ENCODE measurements at places on chromosomes 1 and 21. TPM values are rescaled to one million over a fixed set of nuclear protein-coding genes. Genes with fewer than 3 reads are reported as not detected.
A peak's percentile ranks its signal among the peaks of the same experiment; 100 is the strongest.

C4BPB gene
- 0.32 TPM for total RNA-seq

DNA sequence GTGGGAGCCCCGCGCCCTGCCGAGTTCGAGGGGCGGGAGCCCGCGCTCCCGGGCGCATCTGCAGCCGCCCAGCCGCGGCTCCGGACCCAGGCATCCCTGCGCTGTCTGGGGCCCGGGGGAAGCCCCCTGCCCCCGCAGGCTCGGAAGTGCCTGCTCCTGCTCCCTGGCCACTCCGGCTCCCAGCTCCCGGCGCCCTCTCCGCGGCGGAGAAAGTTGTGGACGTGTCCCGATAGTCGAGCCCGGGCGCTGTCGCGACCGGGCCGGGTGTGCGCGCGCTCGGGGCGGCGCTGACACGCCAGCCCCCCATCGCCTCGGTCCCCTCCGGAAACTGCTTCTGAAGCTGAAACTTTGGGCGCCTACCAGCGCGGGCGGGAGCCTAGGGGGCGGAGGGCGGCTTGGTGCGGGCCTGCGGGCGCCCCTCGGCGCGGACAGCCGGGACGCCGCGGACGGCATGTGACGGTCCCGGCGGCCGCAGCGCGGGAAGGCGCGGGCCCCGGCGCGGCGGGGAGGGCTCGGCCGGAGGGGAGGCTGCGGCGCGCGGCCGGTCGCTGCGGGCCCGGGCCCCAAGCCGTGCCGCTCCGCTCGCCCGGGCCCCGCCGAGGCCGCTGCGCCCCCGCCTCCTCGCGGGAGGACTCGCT is 515 bp downstream of the MAN1C1 start:
- no peak for DNase-seq

DNA sequence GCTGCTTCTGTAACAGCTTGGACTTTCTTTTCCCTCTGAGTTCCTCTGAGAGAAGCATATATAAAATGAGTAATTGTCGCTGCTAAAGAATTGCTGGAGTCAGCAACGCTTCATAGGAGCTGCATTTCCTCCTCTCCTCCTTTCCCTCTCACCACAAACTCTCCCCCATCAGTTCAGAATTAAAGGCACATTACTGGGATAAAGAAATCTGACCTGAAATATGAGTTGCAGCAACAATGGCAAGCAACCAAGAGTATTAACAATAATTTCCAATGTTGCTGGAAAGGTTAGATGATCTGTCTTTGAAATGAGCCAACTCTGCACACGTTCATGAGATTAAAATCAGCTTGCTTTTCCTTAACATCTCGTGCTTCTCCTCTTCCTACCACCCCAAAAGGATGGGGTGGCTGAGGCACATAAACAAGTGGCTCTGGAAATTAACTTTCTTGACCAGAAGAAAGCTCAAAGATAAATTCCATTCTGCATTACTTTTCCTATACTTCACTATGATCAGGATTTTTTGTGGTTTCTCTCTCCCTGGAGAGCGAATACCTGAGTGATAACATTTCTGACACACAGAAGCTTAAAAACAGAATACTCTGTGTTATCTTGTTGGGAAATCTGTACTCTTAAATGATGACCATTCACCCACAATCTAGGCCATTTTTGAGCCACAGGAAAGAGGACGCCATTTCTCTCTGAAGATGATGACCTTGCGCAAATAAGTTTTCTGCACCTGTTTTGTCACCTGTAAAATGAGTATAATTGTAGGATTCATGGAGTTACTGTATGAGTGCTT is 90.2 kb downstream of the TGFBR3 start:
- peak; percentile 64 for DNase-seq

- no peak for DNase-seq
Observed at GRCh38 chr1:77292551-77292950, 10.7 kb downstream of the AK5 start.
